ENCODE measurements at places on chromosomes 1 and 21.

- DNase-seq: peak; percentile 69
Measured at GRCh38 chr1:176880955-176881595, 283.4 kb downstream of the ASTN1 start.

GRCh38 chr1:198708761-198709525, 70.1 kb downstream of the PTPRC start:
- DNase-seq: no peak

- no peak for DNase-seq
Measured at GRCh38 chr1:11357276-11357675, 84.3 kb downstream of the UBIAD1 start.

GRCh38 chr1:204760350-204760749, 74.8 kb upstream of the LRRN2 start:
- no peak for DNase-seq

GRCh38 chr21:38377165-38378088, 120.6 kb downstream of the KCNJ15 start:
- no peak for DNase-seq

DNA sequence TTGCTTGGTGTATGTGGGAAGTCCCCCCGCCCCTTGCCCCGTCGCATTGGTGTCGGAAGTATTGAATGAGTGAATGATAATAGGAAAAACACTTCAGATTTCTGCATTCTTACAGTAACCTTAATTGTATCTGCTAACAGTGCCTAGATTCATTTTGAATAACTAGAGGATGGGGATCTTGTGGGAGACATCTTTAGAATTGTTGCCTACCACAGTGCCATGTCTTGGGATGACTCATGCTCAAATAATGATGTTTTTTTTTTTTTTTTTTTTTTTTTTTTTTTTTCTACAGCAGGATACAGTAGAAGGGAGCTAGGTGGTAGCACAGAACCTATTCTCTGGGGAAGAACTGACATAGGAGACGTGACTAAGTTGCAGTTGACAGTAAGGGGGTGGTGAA, 237.9 kb downstream of the USP25 start:
- no peak for DNase-seq

DNA sequence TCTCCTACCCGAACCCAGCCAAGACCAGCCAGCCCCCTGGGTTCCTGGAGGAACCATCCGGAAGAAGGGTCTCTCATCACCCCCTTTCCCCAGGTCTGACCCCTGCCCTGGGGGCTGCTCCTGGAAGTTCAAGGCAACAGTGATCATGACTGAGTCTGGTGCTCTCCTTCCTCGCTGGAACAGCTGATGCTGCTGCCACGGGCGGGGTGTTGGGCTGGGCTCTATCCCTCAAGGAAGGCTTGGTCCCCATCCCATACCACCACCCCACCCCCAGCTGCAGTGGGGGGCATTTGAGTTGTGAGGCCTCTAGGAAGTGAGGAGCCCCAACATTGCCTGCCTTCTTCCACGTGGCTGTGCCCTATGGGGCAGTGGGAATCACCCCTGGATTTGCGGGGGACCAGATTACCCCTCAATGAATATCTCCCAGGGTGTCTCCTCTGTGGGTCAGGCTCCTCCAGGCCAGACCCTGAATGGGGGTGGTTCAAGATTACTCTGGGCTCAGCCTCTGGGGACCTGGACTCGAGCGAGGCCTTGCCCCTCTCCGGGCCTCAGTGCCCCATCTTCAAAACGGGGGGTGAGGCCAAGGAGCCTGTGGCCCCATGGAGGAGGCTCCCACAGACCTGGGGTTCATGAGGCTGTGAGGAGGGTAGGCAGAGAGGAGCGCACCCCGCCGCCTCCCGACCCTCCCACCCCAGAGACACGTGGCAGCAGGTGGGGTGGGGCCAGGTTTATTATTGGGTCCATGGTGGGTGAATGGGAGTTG, 2.8 kb downstream of the MASP2 start:
- no peak for DNase-seq

GRCh38 chr1:56453016-56453415, 126.3 kb downstream of the PLPP3 start:
- no peak for DNase-seq

DNA sequence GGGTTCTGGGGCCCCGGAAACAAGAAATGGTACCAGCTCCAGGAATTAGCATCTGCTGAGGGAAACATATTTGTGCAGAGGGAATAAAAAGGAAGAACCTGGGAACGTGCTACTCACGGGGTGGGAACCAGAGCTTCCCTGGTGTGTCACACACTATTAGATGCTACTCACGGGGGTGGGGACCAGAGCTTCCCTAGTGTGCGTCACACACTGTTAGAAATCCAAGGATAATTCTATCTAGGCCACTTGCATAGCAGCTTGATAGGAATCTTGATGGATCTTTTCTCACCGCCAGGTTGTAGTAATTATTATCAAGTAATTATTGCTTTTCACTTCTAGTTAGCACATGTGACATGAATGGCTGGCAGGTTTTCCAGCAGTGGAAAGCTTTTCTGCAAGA, 54.5 kb upstream of the SCCPDH start:
- no peak for DNase-seq

DNA sequence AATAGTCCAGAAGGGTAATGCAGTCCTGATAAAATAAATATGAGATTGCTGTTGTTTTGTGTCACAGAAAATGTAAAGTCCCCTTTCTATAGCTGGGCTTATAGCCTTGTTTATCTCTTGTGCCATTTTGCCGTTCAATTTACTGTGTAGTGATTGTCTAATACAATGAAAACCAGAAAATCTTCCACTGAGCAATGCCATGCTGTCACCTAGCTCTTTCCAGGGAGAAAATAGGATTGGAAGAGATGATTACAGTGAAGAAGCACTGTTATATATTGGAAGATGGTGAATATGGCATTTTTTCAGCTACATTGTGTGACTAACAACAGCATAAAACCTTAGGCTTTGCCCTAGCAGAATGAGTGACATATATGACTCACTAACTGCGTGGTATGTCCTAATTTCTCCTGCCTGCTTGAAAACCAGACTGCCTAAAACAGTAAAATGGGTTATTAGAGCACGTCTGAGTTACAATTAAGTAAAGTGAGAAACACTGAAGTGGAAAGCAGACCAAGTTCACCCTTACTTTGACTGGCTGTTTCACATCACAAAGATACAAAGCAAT, 332.4 kb upstream of the ZP4 start:
- DNase-seq: no peak

DNA sequence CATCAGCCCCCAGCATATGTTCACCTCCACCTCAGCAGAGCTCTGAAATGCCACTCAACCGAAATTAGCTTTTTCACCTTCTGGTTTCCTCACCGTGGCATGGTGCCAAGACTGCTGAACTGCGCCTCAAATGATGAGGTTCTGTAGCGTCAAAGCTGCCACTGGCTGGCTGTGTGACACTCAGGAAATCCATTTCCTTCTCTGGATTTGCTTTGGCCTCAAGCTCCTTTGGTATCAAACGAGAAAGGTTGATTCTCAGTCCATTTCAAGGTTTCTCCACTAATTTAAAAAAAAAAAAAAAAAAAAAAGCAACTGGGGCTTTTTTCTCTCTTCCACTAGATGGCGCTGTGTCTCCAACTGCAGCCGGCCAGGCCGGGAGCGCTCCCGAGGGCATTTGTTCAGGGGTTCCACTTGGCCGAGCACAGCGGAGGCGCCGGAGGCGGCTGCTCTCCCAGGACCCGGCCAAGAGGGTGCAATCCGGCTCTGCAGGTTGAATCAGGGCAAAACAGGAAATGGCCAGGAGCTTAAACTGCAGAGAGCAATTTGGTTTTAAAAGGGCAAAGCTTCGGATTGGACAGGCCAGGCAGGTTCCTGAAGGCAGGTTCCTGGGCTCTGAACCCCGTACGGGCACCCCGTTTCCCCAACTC, 26.5 kb upstream of the PLA2G2C start:
- DNase-seq: no peak

DNA sequence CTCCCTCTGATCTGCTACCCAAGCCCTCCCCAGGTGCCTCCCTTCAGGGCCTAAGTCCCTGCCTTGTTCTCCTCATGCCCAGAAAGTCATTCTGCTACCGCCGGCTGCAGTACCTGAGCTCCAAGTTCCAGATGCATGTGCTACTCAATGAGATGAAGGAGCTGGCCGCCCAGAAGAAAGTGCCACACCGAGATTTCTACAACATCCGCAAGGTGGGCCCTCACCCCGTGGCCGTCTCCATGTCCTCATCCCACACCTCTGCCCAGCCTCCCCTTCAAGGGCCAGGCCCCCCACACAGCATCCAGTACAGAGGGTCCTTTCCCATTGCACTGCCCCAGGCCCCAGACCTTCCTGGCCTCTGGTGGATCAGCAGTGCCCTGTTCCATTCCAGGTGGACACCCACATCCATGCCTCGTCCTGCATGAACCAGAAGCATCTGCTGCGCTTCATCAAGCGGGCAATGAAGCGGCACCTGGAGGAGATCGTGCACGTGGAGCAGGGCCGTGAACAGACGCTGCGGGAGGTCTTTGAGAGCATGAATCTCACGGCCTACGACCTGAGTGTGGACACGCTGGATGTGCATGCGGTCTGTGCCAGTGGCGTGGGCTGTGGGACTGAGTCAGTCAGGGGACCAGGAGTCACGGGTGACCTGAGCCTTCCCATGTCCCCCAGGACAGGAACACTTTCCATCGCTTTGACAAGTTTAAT, 8.2 kb downstream of the AMPD2 start:
- DNase-seq: no peak

- no peak for DNase-seq
Measured at GRCh38 chr1:85334962-85335361, 58.5 kb upstream of the BCL10 start.

- DNase-seq: no peak
Measured at GRCh38 chr1:44244986-44245385, 31.7 kb downstream of the DMAP1 start.

DNA sequence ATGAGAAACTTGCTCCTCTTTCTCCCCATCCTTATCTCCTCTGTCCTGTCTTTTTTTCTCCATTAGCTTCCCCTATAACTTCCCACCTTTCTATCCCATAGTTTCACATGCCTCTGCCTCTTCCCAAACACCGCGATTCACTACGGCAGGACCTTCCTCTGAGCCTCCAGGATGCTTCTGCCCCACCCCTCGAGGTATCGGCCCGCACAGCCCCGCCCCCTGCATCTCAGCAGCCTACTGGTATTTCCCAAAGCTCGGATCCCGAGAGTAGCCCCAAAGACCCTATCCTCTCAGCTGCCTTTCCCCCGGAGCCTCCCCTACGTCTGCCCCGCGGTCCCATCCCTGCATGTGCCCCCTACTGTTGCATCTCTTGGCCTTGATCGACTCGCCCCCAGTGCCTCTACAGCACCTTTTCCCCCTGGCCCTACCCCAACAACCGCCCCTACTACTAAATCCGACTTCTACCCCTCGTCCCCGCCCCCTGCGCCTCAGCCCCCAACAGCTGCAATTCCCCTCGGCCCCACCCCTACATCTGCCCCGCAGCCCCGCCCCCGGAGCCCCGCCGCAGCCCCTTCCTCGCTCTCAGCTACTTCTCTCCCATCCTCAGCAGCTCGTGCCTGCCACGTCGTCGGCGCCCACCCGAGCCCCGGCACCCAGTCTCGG, 512 bp downstream of the PIAS3 start:
- DNase-seq: peak; percentile 56

DNA sequence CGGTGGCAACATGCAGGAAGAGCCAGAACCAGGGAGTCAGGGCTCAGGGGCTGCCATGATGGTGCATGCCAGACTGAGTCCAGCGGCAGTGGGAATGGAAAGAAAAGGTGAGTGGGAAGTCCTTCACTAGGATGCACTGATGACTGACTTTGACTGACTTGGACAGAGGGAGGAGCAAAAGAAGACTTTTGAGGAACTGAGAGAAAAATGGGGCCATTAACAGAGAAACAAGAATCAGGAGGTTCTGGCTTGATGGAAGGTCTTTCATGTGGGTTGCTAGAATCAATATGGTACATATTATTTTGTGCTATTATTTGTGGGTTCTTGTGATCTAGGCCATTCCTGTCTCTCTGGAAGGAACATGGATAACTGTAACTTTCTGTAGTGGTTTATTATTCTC, 454.6 kb upstream of the PROX1 start:
- no peak for DNase-seq

- DNase-seq: no peak
Measured at GRCh38 chr1:156884560-156885184, 8.8 kb upstream of the PEAR1 start.

GRCh38 chr1:200269256-200269655, 140.6 kb downstream of the ZNF281 start:
- DNase-seq: no peak

DNA sequence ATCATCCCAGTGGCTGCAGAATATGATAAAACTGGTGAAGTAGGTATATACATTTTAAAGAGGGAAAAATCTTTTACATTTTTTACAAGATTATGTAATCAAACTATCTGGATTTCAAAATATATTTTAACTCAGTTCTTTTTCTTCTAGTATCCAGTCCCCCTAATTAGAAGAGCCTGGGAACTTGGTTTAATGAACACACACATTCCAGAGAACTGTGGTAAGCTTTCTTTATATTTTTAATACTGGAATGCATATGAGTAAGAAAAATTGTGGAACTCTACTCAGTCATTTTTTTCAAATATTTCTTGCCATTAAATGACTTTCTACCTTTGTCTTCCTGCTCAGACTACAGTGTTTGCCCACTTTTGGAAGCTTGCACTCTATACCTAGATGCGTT, 8.2 kb downstream of the ACADM start:
- no peak for DNase-seq

DNA sequence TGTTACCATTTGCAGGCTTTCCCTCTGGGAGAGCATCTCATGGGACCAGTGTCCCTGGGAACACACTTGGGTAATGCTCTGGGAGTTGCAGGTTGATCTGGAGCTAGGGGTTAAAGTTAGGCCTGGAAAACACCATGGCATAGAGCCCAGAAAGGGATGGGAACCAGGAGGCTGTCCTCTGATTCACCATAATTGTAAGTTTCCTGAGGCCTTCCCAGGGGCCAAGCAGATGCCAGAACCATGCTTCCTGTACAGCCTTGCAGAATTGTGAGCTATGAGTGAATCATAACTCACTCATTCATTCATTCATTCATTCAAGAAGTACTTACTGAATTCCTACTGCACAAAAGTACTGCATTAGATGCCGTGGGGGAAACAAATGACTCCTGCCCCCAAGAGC, 50.0 kb downstream of the LACTBL1 start:
- no peak for DNase-seq

GRCh38 chr1:202058001-202058908, 47.9 kb downstream of the ELF3 start:
- DNase-seq: no peak

- DNase-seq: no peak
Measured at GRCh38 chr1:246760422-246761347, 36.5 kb downstream of the SCCPDH start.

GRCh38 chr1:156773607-156774006, 6.3 kb downstream of the PRCC start:
- DNase-seq: no peak

DNA sequence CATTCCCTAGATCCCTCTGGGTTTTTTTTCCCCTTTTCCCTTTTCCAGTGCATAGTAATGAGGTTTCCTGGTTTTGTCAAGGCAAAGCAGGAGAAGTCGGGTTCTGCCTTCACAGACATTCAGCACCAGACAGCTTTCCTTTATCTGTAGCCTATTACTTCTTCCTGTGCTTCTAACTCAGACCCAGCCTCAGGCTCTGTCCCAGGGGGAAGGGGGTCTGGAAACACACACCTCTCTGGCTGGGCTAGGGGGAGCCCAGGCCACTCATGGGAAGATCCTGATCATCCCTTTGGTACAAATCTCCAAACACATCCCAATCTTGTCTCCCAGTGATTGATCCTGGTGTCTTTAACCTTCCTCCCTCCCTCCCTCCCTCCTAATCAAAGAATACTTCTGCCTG, 656.4 kb downstream of the LMO4 start:
- no peak for DNase-seq
